ENCODE measurements at places on chromosomes 1 and 21.
A peak's percentile ranks its signal among the peaks of the same experiment; 100 is the strongest.

GRCh38 chr1:157971769-157972168 is 21.7 kb upstream of the KIRREL1 start:
- no peak for DNase-seq

DNA sequence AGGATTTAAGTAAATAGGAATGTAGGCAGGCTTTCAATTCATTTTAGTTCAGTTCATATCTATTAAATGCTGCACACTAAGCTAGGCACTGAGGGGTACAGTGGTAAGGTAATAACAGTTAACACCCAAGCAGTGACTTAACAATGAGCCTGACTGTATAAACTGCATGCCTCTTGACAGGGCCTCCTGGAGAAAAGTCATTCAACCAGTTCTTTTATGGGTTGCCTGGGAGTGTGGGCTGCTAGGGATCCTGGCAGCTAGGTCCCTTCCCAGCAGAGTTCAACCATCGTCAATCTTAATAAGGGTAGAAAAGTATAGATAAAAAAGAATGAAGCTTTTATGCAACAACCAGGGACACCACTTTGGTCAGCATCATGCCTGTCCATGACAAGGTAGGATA is 8.1 kb upstream of the ALG14 start:
- DNase-seq = no peak

DNA sequence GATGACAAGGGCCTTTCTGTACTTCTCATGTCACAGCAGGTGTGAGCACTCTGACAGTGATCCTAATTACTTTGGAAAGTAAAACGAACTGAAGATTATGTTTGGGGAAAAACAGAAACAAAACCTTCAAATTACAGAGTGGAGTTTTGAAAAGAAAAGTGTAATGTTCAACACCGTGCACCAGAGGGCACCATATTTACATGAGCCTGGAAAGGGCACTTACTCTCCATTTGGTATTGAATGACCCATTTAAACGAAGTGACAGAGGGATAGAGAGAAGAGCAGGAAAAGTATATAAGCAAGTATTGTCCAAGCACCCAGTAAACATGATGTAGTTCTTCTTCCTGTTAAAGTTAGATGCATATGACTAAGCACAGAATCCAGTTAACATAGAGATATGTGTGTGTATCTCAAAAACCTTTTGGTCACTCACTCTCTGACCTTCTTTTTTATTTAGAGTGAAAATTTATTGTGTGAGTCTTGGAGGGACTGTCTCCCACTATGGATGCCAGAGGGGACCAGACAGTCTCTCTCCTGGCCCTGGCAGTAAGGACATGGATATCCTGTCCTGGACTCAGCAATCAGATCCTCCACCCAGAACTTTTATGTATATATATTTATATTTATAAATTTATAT is 3.8 kb upstream of the RGSL1 start:
- peak; percentile 40 for DNase-seq

DNA sequence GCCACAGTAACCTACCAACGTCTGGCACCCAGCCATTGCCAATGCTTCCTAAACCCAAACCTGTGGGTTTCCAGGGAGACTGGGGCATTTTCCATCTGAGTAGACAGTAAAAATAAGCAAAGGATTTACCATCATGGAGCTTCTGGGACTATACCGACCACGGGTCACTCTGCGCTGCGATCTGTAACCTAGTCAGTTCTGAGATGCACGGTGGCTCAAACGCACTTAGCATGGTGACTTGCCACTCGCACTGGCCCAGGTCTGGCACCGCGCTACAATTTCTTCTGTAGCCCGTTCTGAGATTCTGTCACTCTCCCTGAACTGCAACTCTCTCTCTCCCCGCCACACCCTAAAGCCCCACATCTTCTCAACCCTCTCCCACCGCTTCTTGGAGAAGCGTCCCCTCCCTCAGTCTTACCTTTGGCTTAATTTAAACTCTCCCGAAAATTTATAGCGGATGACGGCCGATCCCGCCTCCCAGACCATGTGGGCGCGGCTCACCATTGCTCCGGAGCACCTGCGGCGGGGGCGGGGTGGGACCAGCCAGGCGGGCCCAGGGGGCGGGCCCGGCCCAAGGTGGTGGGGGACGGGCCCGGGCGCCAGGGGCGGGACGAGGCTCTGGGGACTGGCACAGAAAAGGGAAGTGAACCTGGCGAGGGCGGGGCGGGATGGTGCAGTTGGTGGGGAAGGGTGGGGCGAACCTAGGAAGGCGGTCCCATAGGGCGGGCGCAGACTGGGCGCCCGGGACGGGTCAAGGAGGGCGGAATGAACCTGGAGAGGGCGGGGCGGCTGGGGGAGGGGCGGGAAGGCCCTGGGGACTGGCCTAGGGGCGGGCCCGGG is 493 bp upstream of the MAP3K21 start:
- peak; percentile 15 for DNase-seq

DNA sequence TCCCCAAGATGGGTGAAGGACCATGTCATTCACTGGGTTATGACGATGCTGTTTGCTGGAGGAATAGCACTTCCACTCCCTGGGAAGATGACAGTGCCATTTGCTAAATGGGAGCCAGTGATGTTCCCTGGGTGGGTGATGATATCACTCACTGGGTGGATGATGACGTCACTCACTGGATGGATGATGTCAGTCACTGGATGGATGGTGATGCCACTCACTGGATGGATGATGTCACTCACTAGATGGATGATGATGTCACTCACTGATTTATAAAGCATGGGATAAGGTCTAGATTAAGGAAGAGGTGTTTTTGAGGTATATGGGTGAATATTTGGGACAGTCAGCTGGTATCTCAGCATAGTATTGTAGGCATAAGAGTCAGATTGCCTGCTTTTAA is 457.2 kb downstream of the AJAP1 start:
- no peak for DNase-seq

GRCh38 chr1:62301726-62302390 is 17.4 kb downstream of the KANK4 start:
- no peak for DNase-seq

DNA sequence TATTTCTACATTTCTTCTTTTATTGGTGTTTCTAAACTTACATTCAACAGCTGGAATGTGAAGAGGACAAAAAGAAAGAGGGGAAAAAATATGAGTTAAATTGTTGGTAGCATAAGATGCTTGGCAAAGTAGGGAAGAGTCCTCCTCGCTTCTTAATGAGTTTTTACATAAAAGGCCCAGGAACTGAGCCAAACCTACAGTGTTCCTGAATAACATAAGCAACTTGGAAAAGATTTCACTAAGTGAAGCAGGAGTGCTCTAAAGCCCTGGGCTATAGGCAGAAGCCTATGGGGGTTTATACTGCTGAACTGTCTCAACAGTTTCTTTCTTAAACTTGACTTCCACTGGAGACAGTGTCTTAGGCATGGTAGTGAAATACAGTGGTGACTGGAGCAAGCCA is 115.0 kb upstream of the USP25 start:
- DNase-seq = no peak

DNA sequence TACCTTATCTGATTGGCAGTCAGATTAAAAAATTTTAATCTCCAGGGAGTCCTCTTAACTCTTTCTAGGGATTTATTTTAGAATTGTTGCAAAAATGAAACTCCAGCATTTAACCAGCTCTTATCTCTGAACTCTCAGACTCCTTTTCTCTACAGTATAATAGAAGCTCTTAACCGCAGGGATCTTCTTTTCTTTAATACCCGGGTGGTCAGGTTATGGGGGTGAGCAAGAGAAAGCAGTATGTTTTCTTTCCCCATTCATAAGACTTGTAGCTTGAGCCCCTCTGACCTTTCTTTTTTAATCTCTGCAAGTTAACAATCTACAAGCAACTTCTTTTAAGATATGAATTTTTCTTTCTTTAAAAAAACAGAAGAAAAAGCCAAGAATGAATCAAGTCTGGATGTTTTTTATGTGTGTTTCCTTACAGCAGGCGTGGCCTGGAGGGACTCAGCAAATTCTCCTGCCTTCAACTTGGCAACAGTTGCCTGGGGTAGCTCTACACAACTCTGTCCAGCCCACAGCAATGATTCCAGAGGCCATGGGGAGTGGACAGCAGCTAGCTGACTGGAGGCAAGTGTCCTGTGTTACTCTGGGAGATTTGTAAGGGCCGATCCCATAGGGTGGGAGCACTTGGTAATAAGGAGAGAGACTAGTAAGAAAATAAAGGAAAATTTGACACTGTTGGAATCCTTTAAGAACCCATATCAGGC is 13.4 kb upstream of the OLFML3 start:
- DNase-seq = peak; percentile 20

DNA sequence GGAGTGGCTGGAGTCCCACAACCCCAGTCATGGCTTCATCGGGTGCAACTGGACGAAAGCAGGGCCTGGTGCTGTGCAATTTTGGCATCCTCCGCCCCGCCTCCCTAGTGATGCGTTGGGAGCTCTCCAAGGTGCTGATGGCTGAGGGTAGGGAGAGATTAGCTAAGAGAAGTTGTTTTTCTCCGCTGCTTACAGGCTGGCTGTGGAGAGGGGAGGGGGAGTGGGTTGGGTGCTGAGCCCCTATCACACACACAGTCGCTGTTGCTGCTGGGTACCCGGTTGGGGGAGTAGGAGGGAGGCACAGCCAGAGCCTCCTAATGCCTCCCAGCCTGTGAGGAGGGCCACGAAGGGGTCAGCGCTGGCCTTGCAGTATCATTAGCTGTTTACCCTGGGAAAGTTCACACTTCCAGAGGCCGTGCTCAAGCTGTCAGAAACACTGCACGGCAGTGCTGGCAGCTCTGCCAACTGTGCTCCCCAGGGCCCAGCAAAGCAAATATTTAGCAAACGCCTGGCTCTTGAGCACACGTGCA is 110.0 kb downstream of the GRIK3 start:
- DNase-seq = peak; percentile 41

DNA sequence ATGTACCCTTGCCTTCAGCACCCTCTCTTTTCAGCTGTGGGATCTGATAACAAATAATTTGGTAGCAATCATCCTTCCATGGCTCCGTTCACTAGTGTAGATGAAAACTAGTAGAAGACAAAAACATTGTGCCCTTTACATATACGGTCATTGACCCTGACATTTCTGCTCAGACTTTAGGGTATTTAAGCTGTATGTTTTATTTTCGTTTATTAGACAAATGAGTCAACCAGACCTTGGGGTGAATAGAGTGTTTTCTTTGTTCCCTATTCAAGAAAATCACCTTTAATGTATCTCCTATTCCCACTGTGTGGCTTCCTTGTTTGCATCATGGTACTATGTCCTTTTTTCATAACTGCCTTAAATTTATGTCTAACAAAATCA is 187.3 kb downstream of the VAV3 start:
- no peak for DNase-seq

- peak; percentile 30 for DNase-seq
These were observed 27.1 kb upstream of the TGFBR3 start for GRCh38 chr1:91913018-91913417.

GRCh38 chr21:22444990-22445389 is 1446.8 kb downstream of the NCAM2 start:
- no peak for DNase-seq

- DNase-seq = no peak
These were observed 29.5 kb downstream of the PIK3R3 start for GRCh38 chr1:46102769-46103476.

DNA sequence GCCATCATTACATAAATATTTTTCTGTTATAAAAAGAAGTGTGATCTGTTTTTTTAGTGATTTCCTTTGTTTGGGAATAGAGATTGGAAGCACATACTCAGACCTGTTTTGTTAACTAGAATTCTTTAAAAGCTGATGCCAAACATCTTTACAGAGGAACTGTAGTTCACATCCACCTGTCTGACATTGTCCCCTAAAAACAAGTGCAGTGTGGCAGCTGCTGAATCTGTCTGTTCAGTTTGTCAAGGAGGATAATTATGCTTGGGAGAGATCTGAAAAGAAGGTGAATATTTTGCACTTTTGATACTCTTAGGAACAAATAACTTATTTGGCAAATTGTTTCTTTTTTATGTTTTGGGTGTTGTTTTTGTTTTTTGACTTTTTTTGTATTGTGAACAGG is 13.6 kb downstream of the AGMAT start:
- no peak for DNase-seq
